ENCODE measurements at places on chromosomes 6 and 20.

DNA sequence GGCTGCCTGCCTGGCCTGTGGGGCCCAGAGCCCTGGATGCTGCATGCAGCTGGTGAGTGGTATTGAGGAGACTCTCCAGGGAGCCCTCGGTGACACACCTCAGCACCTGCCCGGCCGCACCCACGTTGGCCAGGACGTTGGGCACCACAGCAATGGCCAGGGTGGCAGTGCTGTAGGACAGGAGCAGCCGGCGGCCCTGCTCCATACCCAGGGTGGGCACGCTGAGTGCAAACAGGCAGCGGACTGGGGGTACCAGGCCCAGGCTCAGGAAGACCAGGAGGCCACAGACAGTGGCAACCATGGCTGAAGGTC is 4.7 kb downstream of the OCSTAMP start:
- H3K4me3 ChIP-seq: no peak overlapping the region
- H3K27me3 ChIP-seq: 0 out of 2 replicates have a peak, but pooled peaks cover 2% of the 10 kb centered on the region
- no peaks in the 10 kb centered on the region for H3K4me1 ChIP-seq
- H3K36me3 ChIP-seq: no peaks in the 10 kb centered on the region
- no peak for DNase-seq
- no peak overlapping the region for H3K27ac ChIP-seq

- H3K4me3 ChIP-seq: no peak overlapping the region
- H3K27me3 ChIP-seq: no peaks in the 10 kb centered on the region
- no peaks in the 10 kb centered on the region for H3K4me1 ChIP-seq
- H3K27ac ChIP-seq: no peak overlapping the region
Observed at GRCh38 chr6:143734641-143735063, 56.9 kb downstream of the PHACTR2 start.

- no peaks in the 10 kb centered on the region for H3K27me3 ChIP-seq
- H3K4me3 ChIP-seq: peak overlapping the region; percentile 82
- peaks cover 57% of the 10 kb centered on the region for H3K4me1 ChIP-seq
- no peaks in the 10 kb centered on the region for H3K36me3 ChIP-seq
- H3K27ac ChIP-seq: peak overlapping the region; percentile 83
Observed at GRCh38 chr6:143677577-143677890, 231 bp upstream of the PHACTR2 start.

GRCh38 chr6:104484191-104484590 is 375.5 kb downstream of the HACE1 start:
- H3K27ac ChIP-seq: no peak overlapping the region
- H3K4me1 ChIP-seq: no peaks in the 10 kb centered on the region
- H3K27me3 ChIP-seq: no peaks in the 10 kb centered on the region
- H3K4me3 ChIP-seq: no peak overlapping the region
- DNase-seq: no peak
- no peaks in the 10 kb centered on the region for H3K36me3 ChIP-seq

DNA sequence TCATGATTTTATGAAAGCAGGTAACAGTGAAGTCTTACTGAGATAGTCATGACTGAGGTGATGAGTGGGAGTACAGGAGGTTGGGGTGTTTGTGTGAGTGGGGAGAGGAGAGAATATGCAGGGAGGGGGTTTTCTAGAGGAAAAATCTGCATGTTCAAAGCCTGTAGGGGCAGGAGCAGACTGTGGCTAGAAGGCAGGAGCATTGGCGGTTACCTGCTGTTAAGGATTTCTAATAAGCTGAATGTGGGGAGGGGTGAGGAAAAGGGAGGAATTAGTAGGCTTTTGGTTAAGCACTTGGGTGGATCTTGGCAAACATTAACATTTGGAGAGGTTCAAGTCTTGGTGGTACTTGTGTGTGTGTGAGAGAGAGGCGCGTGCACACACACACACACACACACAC is 70.8 kb downstream of the EYA4 start:
- peaks cover 16% of the 10 kb centered on the region for H3K27me3 ChIP-seq
- DNase-seq: no peak
- H3K4me3 ChIP-seq: no peak overlapping the region
- no peaks in the 10 kb centered on the region for H3K4me1 ChIP-seq
- H3K36me3 ChIP-seq: no peaks in the 10 kb centered on the region

Data from GM23248 (cell line).